Stimulated activated CD4-positive, alpha-beta T cell treated with anti-CD3 and anti-CD28 coated beads, Interleukin-15, amount 100 ng/mL, for 24 hours (primary cell): ENCODE measurements at places on chromosomes 7 and 10.

- DNase-seq, result peak; percentile 26
Measured at GRCh38 chr7:158495786-158496185, 91.8 kb downstream of the PTPRN2 start.

DNA sequence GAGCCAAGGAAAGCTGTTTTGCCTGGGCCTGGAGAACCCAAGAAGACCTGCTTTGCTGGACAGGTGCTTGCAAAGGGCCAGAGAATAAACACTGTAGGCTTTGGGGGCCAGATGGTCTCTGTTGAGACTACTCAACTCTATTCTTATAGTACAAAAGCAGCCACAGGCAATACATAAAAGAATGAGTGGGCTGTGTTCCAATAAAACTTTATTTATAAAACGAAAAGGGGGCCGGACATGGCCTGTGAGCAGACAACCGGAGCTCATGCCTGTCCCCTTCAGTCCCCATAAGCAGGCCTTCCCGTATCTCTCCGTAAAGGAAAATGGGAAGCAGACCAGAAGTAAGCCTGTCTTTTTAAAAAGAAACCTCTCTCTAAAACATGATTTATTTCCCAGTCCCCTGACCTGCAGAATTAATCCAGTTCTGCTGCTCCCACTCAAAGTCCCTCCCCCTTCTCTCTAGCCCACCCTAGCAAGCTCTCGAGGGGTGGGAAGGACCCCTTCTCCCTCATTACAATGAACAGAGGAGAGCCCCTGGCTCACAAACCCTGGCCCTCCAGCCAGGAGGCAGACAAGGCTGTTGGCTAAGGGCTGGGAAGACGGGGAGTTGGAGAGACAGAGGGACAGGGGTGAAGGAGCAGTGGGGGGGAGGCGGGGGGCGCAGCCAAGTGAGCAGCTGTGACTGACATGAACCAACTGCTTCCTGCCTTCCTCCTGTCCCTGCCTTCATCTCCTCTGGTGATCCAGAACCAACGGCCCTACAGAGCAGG lies 177.8 kb downstream of the NEURL1 start:
- DNase-seq, result no peak

DNA sequence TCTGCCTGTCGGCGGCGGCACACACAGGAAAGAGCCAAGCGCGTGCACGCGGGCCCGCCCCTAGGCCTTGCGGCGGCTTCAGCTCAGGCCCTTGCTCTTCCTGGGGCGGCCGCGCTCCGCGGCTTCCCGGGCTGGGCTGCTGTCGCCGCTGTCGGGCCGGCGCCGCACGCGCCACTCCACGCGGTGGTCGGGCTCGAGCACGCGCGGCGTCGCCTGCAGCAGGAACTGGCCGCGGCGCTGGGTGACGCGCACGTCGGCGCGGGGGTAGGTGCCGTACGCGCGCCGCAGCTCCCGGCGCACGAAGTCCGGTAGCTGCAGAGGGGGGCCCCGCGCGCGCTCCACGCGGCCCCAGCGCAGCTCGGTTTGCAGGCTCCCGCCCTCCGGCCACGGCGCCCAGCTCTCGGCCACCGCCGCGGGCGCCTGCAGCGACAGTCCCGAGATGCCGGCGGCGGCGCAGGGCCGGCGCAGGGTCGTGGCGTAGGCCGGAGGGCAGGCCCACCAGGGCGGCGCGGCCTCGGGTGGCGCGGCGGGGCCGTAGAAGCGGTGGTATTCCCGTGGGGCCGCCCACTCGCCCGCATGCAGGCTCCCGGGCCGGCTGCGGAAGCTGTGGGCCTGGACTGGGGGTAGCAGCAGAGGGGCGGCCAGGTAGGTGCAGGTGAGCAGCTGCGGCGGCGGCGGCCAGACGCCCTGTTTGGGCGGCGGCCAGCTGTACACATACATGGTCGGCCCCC lies 804 bp downstream of the C10orf95 start:
- peak; percentile 89 for DNase-seq

- no peak for DNase-seq
Measured at GRCh38 chr10:114206902-114207301, 27.7 kb downstream of the TDRD1 start.

GRCh38 chr10:102300278-102300843 lies 55.0 kb downstream of the GBF1 start:
- no peak for DNase-seq

- peak; percentile 71 for DNase-seq
Measured at GRCh38 chr10:96395931-96396877, 37.4 kb upstream of the OPALIN start.

DNA sequence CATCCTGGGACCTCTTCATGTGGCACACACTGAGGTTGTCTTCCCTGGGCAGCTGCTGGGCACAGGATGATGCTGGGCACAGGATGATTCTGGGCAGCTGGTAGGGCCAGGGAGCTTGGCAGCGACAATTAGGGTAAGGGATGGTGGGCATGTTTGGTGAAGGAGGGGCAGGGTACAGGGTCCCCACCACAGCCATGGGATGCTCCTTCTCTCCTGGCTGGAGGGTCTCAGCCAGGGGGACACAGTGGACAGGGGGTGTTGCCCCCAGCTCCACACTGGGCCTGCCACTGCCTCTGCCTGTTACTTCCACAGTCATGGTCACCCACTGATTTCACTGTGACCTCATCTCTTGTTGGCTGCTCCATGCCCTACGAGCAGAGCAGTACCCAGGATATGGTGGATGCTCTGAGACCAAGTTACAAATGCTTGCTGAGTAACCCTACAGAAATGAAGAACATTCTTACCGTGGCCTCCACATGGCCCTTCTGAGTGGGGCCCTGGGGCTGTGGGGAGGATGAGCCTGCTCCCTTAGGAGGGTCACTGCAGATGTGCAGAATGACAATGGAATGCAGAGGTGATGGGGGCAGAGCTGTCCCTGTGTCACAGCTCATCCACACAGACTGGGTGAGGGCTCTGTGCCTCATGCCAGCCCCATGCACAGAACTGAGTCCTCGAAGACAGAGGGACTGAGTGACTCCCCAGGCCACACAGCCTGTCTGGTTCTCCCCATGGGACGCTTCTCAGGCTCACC lies 28.4 kb upstream of the RET start:
- DNase-seq, result no peak

GRCh38 chr10:102904346-102904745 lies 13.7 kb upstream of the CNNM2 start:
- no peak for DNase-seq
